ENCODE measurements at places on chromosomes 12 and 14.
A peak's percentile ranks its signal among the peaks of the same experiment; 100 is the strongest.

GRCh38 chr12:46388427-46389021 is 16.0 kb upstream of the SLC38A2 start:
- H3K4me1 ChIP-seq, result peaks cover 14% of the 10 kb centered on the region
- H3K36me3 ChIP-seq, result no peaks in the 10 kb centered on the region
- no peak overlapping the region for H3K27ac ChIP-seq
- no peaks in the 10 kb centered on the region for H3K27me3 ChIP-seq

DNA sequence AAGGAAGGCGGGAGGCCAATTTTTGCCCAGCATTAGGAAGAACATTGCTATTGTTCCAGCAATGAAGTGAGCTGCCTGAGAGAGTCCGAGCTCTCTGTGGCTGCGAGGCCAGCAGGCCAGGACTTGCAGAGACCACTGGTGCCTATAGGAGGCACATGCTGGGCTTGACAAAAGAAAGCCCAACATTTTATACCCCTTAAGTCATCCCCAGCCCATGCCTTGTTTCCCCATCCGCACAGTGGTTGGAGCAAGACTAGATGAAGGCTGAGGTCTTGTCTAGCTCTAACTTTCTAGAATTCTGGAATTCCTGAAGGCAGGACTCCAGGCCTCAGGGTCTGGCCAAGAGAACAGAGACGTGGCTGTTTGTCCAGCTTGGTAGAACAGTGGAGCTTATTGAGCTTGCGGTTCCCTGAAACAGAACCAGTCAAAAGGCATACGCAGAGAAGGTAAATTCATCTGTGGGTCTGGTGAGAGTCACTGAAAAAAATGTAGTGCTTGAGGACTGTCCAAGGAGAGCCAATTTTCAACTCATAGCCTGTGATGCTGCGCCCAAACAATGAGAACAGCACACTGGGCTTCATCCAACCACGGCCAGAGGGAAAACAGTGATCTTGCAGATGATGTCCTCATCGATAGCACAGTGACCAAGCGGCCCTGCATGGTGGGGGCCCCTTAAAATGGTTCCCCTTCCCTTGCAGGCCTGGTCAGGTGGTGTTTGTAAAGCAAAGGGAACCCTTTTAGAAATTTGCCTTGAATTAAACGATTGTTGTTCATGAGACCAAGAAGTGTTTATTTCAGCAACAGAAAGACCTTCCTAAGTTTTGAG is 27.1 kb upstream of the COL2A1 start:
- no peak for DNase-seq
- H3K27me3 ChIP-seq, result peaks cover 11% of the 10 kb centered on the region
- H3K4me3 ChIP-seq, result no peak overlapping the region
- no peaks in the 10 kb centered on the region for H3K36me3 ChIP-seq
- no peaks in the 10 kb centered on the region for H3K4me1 ChIP-seq

DNA sequence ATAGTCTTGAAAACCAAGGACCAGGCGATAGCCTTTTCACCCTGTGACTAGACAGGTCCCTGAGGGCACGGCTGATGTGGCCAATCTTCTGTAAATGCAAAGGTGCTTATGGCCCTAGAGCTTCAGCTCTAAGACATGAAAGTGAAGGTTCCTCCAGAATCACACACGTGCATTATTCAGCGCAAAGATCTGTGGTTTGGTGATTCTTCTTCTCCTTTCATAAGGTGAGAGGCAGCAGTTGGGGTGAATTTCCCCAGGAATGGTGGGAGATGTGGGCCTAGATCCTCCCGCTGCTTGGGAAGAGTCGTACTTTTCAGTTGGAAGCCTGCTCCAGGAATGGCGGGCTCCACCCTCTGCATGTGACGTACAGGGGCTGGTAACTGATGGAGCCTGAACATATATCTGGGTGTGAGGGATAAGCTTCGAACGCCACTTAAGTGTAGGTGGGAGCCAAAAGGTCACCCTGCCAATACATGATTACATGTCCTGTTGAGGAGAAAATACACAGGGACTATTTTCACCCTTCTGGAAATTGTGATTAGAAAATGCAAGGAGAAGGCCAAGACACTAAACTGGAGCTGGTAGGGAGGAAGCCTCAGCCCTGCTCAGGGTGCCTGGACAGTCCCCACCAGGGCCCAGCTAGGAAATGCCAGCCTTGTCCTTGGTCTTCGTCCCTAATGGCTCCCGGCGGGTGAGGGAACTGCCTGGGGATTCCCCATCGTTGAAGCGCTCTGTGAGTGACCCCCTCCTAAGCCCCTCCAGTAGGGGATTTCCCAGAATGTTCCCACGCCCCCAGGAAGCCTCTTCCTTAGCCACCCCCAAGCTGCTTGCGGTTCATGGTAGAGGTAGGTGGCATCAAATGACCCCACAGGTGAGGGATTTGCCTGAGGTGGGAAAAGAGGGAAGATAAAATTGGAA is 17.6 kb downstream of the BATF start:
- no peaks in the 10 kb centered on the region for H3K27me3 ChIP-seq
- H3K27ac ChIP-seq, result peak overlapping the region; percentile 98
- DNase-seq, result peak; percentile 47
- H3K4me3 ChIP-seq, result peak overlapping the region; percentile 80

DNA sequence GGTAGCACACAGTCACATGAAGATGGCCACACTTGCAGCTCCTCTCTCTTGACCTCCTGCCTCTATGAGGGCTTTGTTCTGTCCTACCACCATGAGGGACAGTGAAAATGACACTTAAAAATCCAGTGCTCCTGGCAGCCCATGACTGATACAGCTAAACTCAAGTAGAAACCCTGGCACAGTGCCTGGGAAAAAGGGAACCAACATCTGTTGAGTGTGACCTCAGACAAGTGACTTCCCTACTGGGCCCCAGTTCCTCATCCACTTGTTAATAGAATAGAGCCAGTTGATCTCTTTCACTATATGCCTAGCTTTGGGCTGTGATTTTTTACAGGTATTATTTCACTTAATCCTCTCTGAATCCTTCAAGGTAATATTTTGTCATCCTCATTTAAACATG is 4.8 kb downstream of the GUCY2C start:
- H3K4me1 ChIP-seq, result no peaks in the 10 kb centered on the region
- H3K36me3 ChIP-seq, result no peaks in the 10 kb centered on the region
- DNase-seq, result no peak
- no peak overlapping the region for H3K27ac ChIP-seq
- no peak overlapping the region for H3K4me3 ChIP-seq

GRCh38 chr12:132244724-132245295 is 84.6 kb downstream of the GALNT9 start:
- peaks cover 9% of the 10 kb centered on the region for H3K27me3 ChIP-seq
- no peak for DNase-seq
- no peak overlapping the region for H3K4me3 ChIP-seq
- H3K27ac ChIP-seq, result no peak overlapping the region
- H3K4me1 ChIP-seq, result peaks cover 9% of the 10 kb centered on the region

DNA sequence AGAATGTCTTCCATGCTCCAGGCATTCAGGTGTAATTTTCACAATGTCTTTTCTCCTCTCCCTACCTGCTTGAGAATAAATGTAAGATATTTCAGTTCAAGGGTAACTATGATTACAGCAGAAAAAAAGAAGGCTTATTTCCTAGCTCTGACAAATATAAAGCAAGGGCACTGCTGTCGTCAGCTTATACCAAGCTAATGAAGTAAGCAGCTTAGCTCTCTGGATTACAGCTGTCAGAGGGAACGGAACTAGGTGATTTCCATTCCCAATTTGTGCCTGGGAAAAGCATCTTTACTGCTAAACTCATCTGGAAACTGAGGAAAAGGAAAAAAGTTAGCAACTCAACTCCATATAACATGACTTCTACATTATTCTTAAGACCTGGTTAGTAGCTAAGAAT is 56.5 kb downstream of the ZFYVE26 start:
- no peak overlapping the region for H3K27ac ChIP-seq
- no peak for DNase-seq
- peaks cover 14% of the 10 kb centered on the region for H3K36me3 ChIP-seq
- H3K4me3 ChIP-seq, result no peak overlapping the region

DNA sequence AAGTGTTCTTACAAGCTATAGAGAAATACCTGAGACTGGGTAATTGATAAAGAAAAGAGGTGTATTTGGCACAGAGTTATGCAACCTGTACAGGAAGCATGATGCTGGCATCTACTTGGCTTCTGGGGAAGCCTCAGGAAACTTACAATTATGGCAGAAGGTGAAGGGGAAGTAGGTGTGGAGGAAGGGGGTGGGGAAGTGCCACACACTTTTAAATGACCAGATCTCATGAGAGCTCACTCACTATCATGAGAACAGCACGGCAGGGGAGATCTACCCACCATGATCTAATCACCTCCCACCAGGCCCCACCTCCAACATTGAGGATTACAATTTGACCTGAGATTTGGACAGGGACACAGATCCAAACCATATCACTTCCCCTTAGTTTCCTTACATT is 32.8 kb downstream of the TSHR start:
- H3K4me1 ChIP-seq, result no peaks in the 10 kb centered on the region
- DNase-seq, result no peak
- H3K4me3 ChIP-seq, result no peak overlapping the region
- no peak overlapping the region for H3K27ac ChIP-seq

DNA sequence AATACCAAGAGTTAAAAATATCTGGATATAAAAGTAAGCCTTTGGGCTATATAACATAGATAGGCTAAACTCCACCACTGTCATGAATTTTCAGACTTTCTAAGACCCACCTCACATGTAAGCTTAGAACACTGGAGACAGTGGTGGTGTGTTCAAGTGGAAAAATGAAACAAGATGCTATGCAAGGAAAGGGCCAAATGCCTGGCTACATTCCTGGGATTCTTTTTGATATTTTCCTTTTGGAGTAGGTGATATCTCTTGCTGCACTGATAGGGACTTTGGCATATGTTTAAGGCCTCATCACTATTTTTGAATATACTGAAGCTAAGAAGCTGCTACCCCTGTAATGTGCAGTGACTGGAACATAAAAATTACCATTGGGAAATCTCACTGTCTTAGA is 341.3 kb downstream of the SLC16A7 start:
- H3K27me3 ChIP-seq, result no peaks in the 10 kb centered on the region
- no peak overlapping the region for H3K4me3 ChIP-seq
- no peak overlapping the region for H3K27ac ChIP-seq
- H3K36me3 ChIP-seq, result no peaks in the 10 kb centered on the region
- DNase-seq, result no peak

- no peak for DNase-seq
- H3K27me3 ChIP-seq, result no peaks in the 10 kb centered on the region
These were observed 33.8 kb downstream of the ZFYVE21 start for GRCh38 chr14:103749452-103749851.

- H3K4me3 ChIP-seq, result peak overlapping the region; percentile 57
- H3K27ac ChIP-seq, result no peak overlapping the region
- H3K27me3 ChIP-seq, result peaks cover 7% of the 10 kb centered on the region
- no peaks in the 10 kb centered on the region for H3K36me3 ChIP-seq
These were observed 31.3 kb upstream of the SMUG1 start for GRCh38 chr12:54220092-54220557.

All from T-helper 17 cell (primary cell).